ENCODE measurements at places on chromosomes 1 and 21.

DNA sequence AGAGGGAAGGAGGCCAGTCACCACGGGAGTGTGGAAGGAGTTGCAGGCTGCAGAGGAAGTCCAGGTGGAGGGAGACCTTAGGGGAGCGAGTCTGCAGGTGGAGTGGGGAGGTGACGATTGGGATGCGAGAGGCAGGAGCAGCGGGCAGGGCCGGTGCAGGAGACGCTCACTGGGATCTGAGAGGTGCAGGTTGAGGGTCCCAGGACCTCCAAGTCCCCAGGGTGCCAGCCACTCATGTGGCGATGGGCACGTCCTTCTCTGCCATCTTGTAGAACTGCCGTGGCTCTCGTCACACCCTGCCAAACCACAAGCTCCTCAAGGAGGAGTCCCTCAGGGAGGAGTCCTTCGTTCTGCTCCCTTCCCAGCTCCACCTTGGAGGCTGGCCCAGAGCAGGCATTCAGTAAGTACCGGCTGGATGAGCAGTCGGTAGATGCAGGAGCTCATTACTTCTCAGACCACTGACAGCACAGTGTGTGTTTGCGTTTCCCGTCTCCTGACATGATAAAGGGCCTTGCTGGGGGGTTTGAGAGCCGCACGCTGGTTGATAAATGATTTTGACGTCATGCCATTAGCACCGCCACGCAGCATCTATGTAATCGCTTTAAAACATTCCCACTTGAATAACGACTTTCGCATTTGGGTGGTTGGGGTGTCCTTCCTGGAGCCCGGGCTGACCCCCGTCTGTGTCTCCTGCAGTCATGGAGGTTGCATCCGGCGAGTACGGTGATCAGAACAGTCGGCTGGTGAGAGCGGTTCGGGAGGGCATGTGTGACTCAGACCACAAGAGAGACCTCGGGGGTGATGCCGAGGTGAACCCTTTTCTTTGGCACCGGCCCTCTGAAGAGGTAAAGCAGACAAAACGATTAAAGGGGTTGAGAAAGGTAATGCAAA lies 27.8 kb downstream of the TFF3 start:
- DNase-seq = no peak

DNA sequence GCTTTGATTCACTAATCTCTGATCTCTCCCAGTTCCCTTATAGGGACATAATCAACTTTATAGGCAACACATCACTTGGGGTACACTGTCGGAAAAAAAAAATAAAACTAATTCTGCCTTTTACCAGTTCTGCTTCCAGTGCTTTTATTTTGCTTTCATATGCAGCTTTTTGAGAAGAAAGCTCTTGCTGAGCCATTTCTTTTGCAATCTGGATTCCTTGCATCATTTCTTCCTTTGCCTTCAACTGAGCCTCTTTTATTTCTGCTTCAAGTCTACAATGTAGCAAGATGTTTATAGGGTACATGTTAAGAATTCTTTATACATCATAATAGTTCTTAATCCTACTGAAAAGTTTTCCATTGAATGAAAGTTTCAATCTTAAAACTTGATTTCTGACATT lies 30.6 kb downstream of the KIF14 start:
- DNase-seq = no peak

GRCh38 chr1:110133436-110133835 lies 16.9 kb upstream of the SLC6A17 start:
- DNase-seq = no peak

GRCh38 chr1:33142483-33143064 lies 39.3 kb downstream of the TRIM62 start:
- no peak for DNase-seq

Measured in CD4-positive, alpha-beta T cell treated with Interleukin-2 at 100 ng/mL for 4 hours (primary cell).